ENCODE measurements at places on chromosomes 7 and 10.

- no peak for DNase-seq
Measured at GRCh38 chr10:75379817-75380216, 21.7 kb downstream of the ZNF503 start.

DNA sequence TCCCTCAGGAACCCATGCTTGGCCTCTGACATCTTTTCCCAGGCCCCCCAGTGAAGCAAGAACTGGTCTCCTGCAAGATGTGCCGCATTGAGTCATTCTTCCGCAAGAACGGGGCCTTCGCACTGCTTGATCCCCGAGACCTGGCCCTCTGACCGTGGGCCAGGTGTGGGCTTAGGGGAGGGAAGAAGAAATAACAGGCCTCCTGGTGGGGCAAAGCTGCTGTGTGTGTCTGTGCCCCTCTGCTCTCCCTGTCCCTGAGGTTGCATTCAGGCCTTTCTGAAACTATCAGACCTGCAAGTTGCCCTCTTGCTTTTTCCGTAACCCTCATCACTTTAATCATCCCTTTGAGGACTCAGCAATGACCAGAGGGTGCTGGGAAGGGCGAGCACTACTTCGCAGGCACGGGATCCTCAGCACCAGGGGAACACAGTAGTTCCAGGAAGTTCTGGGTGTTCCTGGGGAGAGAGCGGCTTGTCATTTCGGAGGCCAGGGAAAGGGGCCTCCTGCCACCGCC lies 6.0 kb downstream of the ATP6V1F start:
- no peak for DNase-seq

GRCh38 chr7:122329145-122329802 lies 24.7 kb upstream of the FEZF1 start:
- DNase-seq: no peak

- no peak for DNase-seq
Measured at GRCh38 chr7:89757910-89758309, 396.4 kb upstream of the STEAP1 start.

- no peak for DNase-seq
Measured at GRCh38 chr7:121519548-121520521, 123.7 kb upstream of the FAM3C start.

DNA sequence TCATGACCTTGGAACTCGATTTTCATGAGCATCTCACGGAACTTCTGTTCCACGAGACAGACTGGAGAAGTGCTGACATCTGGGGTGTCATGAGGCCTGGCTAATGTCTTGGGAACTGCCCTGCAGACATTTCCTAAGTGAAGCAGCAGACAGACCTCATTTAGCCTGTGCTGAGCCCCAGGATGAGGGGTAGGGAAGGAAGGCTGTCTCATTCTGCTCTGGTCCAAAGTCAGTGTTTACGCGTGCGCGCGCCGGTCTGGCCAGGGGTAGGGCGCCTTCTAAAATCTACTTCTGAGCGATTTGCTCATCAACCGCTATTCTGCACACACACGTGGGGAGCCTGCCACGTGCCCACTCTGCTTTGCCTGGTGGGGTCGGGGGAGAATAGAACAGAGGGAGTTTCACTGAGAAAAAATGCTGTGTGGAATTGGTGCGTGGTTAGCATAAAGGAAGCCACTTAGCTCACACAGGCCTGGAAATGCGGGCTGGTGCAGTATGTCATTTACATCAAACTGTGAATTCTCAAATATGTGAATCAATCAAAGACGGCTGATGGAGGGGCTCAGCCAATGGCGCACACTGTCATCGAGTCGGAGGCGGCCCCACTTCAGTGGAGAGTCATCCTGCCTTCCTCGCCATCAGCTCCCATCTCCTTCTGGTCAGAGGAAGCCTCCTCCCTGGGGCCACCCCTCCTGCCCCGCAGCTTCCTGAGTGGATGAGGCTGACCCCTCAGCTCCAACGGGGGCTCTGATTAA lies 335.1 kb downstream of the ADARB2 start:
- no peak for DNase-seq

- DNase-seq: no peak
Measured at GRCh38 chr7:151511946-151512345, 7.7 kb downstream of the RHEB start.

DNA sequence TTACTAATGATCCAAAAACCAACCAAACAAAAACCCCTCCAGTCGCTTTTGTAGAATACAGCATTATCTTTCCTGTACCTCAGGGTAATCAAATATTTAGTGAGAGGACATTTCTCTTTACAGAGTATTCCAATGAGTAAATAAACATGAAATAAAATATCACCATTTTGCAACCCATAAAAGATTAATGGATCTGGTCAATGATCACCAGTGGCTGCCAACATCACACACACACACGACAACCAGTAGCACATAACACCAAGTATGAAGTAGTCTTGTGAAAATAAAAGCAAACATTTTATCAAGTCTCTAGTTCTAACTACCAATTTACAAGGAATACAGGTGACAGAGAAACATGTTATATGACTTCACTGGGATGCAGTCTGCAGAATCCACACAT lies 188.6 kb upstream of the IMMP2L start:
- no peak for DNase-seq

- DNase-seq: peak; percentile 5
Measured at GRCh38 chr7:23938937-23939552, 229.0 kb downstream of the STK31 start.

DNA sequence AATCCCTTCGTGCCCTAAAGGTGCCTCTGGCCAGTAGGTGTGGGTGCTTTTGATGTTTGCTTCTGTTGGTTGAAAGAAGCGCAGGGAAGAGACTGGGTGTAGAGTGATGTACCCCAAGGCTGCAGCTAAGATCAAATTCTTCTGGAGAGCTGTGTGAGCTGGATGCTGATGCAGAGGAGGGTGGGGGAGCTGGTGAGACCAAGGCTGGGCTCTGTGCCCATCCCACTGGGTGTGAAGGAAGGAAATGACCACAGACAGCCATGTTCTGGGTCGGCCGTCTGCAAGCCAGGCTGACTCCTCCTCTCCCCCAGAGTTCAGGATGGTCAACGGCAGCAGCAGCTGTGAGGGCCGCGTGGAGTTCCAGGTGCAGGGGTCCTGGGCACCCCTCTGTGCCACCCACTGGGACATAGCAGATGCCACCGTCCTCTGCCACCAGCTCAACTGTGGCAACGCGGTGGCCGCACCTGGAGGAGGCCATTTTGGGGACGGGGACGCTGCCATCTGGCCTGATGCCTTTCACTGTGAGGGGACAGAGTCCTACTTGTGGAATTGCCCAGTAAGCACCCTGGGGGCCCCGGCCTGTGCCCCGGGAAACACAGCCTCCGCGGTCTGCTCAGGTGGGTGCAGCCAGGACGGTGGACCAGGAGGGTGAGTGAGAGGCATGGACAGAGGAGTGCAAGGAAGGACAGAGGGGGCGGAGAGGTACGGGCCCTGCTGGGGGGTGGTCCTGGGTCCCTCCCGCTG lies 5.1 kb downstream of the SCART1 start:
- DNase-seq: no peak

DNA sequence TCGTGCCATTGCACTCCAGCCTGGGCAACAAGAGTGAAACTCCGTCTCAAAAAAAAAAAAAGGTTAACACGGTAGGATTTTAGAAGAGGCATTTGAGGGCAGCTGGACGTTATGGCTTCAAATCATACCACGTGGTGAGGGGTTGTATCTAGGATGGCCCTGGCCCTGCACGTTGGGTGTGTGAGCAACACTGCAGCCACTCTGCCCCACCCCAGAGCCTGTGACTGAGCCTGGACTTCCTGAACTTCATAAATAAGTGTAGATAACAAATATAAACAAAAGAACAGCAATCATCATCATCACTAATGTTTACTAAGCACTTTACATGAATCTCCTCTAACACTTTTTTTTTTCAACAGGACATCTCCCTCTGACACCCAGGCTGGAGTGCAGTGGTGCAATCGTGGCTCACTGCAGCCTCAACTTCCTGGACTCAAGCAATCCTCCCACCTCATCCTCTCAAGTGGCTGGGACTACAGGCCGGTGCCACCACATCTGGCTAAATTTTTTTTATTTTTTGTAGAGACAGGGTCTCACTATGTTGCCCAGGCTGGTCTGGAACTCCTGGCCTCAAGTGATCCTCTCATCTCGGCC lies 169.5 kb upstream of the FRMD4A start:
- no peak for DNase-seq

- no peak for DNase-seq
Measured at GRCh38 chr7:29945259-29945809, 44.3 kb downstream of the SCRN1 start.

- DNase-seq: no peak
Measured at GRCh38 chr7:136957391-136957790, 88.9 kb downstream of the CHRM2 start.

DNA sequence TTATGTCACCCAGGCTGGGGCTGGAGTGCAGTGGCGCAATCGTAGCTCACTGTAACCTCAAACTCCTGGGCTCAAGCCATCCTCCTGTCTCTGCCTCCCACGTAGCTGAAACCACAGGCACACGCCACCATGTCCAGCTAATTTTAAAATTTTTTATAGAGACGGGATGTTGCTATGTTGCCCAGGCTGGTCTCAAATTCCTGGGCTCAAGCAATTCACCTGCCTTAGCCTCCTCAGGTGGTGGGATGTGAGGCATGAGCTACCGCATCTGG lies 123.2 kb upstream of the PARD3 start:
- no peak for DNase-seq

GRCh38 chr7:98724591-98724990 lies 107.5 kb downstream of the NPTX2 start:
- no peak for DNase-seq

GRCh38 chr7:50394315-50394714 lies 55.8 kb downstream of the FIGNL1 start:
- no peak for DNase-seq

DNA sequence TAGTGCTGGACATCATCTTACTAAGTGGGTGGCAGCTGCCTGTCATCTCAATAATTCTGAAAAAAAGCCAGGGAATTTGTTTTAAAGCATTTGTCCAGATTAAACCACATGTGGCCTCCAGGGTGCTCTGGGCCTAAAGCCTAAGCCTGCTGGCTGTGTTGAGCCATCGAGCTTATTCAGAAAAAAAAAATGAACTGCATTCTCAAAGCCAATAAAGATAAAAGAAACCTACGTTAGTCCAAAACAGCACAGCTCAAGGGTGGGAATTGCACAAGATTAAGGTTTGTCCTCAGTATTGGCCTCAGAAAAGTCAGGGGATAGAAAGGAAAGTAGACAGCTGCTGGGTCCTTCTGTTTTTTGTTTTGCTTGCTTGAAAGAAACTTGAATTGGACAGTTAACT lies 22.6 kb upstream of the PRTFDC1 start:
- no peak for DNase-seq

DNA sequence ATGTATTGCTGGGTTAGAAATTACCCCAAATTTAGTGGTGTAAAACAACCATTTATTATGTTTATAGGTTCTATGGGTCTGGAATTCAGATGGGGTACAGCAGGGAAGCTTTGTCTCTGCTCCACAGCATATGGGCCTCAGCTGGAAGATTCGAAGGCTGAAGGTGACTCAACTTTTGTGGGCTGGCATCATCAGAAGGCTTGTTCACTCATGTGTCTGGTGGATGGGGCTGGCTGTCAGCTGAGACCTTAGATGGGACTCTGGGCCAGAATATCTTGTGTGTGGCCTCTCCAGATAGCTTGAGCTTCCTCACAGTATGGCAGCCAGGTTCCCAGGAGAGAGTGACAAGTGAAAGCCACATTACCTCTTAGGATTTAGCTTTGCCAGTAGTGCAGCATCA lies 45.9 kb downstream of the ZNF503 start:
- DNase-seq: no peak

GRCh38 chr10:119973281-119973680 lies 80.8 kb downstream of the SEC23IP start:
- no peak for DNase-seq

DNA sequence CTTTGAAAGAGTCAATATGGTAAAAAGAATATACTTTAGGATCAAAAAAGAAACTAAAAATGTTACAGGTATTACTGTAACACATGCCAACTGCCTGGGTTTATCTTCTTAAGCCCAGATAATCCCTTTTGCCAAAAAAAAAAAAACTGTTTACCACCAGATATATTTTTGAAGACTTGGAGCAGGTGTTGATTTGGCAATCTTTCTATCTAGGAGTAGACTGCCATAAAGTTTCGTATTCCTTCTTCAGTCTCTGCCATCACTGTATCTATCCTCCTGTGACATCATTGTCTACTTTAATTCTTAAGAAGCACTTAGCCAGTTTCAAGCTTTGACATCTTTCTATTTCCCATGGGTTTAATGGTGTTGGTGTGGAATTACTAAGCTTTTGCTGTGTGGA lies 161.0 kb downstream of the ST7 start:
- DNase-seq: no peak

GRCh38 chr7:24777806-24778205 lies 20.5 kb upstream of the GSDME start:
- no peak for DNase-seq

DNA sequence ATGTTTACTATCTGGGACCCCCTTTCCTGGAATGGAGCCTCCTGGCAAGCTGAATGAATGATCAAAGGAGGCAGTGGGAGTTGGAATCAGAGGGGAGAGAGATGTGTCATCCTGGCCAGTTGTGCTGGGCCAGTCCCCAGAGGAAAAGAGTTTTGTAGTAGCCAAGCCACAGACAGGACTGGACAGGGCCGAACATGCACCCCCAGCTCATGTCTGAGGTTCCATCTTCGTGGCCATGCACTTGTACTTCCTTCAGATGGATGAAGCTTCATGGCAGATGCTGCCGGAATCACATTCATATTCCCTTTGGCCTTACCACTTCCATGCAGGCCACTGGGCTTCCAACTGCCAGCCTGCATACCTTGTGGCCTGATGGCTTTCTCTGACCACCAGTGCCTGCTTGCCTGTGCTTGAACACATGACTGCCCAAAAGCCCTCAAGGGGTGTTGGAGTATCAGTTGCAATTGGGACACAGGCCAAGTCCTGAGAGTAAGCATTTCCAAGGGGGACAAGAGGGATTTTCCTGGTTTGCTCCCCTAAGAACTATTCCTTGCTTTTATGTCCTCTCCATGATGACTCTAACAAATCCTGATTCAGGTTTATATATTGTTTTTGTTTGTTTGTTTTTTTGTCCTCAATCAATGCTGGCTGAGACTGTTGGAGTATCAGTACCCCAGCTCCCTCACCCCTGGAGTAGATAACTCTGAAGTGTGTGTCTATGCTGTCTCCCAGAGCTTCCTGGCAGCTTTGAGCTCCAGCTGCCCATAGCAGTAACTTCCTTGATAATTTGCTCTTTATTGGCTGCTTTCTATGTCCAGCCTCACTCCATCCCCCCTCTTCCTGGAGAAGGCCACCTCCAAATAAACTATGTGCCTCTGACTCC lies 63.6 kb downstream of the TMEM130 start:
- no peak for DNase-seq

GRCh38 chr10:7035126-7035761 lies 375.6 kb downstream of the SFMBT2 start:
- no peak for DNase-seq

Data from GM12891 (cell line).